ENCODE measurements at places on chromosomes 11 and 22. TPM values are rescaled to one million over a fixed set of nuclear protein-coding genes. Genes with fewer than 3 reads are reported as not detected.

The SNX32 gene
- total RNA-seq, result 2.2 TPM

The CCDC15 gene
- total RNA-seq, result 7.3 TPM

The SIK3 gene
- total RNA-seq, result 39.6 TPM

- peak; percentile 92 for DNase-seq
Measured at GRCh38 chr11:128476729-128477128, 110.6 kb downstream of the ETS1 start.

DNA sequence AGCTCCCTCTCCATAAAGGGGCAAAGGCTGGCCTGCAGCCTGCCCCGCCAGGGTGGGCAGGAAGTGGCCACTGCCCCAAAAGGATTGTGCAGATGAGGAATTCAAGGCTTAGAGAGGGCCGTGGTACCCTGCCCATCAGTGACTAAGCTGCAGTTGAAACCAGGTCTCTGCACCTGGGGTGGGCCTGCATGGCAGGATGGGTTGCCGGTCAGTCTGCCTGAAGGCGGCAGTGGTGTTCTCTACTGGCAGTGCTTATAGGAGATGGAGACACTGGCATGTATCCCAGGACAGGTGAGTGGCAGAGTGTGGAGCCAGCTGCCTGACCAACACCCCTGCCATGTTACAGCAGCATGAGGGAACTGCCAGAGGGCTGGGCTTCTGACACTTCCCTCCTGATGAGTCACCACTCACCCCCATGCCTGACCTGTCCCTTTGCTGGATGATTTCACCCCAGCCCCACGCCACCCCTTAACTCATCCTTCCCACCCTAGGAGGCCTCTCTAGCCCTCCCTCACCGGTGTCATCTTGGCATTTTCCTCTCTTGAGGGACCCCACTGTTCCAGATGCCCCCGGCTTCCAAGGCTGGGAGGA, 70.2 kb upstream of the LMO1 start:
- DNase-seq, result no peak

DNA sequence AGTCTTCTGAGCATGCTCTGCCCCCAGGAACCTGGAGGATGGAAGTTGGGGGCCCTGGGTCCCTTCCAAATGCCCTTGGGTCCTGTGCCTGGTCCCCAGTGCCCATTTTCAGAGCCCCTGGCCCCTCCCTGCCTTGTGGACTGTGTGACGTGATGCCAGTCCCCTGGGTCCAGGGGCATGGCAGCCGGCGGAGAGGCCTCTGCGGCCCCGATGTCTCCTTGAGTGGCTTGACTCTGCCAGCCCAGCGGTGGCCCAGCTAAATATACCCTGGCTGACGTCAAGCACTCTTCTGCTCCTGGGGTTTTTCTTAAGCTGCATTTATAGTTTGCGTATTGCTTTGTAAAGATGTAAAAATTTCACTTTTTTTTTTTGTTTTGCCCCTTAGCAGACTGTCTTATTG, 35.2 kb upstream of the PARVG start:
- no peak for DNase-seq

- no peak for DNase-seq
Measured at GRCh38 chr11:57459164-57460021, 935 bp upstream of the RTN4RL2 start.

DNA sequence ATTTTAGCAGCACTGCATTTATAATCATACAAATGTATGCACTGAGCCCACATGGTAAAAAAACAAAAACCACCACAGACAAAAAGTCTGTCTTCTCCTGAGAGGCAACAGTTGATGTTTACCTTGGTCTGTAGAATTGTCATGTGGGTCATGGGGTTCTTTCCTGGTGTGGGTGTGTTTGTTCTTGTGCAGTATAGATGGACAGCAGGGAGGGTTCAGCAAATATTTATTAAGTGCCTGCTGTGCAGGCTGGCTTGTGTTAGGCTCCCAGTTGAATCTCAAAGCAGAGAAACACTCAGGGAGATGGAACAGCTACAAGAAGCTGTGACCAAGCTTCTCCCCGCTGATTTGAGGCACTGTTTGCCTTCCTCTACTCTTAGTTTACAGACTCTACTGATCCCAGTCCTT, 82.2 kb downstream of the PISD start:
- no peak for DNase-seq

DNA sequence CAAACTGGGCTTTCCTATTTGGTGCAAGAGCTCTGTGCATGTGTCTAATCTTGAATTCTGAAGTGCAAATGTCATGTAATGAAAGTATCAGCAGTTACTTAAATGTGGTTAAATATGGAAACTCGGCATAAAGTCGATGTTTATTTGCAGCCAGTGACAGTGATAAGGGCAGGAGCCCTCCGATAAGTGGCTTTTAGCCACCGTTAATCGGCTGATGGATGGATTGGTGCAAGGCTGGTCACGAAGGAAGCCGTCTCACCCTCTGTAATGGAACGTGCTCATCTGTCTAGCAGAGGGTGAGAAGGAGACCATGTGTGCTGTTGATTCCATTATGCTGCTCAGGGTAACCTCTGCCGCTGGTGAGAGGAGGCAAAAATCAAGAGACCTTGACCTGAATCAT, 121.8 kb upstream of the PAX6 start:
- DNase-seq, result no peak

DNA sequence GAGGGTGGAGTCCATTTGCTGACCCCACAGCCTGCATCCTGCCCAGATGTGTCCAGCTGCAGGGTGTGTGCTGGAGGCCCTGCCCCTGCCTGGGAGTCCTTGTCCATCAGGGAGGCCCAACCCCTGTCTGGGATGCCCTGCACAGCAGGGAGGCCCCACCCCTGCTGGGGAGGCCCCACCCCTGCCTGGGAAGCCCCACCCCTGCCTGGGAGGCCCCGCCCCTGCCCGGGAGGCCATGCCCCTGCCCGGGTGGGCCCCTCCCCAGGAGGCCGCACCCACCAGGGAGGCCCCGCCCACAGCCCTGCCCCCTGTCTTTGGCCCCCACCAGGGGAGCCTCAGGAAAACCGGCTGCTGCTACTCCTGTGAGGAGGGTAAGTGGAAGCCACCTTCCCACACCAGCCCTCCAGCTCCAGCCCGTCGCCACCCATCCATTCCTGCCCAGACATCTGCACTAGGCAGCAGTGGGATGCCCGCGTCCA, 37.2 kb downstream of the MUC5B start:
- DNase-seq, result peak; percentile 25

DNA sequence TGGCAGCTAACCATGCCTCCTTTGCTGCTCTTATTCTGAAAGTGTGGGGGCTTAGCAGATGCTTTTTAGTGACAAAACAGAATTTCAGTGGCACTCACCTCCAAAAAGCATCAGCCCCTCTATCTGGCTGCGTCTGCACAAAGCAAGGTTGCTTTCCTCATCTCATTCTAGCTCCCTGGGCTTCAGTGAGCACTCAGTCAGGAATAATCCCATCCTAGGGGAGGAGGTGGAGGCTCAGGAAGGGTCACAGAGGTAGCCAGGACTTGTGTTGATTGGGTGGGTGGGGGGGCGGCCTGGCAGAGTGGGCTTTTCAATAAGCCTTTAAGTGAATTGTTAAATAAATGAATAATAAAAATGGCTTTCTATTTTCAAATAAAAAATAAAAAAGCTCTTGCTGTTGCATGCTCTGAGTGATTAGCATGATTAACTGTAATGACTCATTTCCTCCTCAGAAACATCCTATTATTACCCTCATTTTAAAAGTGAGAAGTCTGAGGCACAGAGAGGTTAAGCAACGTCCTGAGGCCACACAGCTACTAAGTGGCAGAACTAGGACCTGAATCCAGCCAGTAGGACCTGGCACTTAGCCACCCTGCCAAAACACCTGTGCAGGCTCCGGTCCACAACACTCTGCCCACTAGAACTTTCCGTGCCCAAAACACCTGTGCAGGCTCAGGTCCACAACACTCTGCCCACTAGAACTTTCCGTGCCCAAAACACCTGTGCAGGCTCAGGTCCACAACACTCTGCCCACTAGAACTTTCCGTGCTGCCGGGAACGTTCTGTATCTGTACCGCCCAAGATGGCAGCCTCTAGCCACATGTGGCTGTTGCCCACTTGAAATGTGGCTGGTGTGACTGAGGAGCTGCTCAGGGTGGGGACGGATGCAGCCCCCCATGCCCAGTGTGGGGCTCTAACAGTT, 5.5 kb downstream of the B3GAT1 start:
- no peak for DNase-seq

DNA sequence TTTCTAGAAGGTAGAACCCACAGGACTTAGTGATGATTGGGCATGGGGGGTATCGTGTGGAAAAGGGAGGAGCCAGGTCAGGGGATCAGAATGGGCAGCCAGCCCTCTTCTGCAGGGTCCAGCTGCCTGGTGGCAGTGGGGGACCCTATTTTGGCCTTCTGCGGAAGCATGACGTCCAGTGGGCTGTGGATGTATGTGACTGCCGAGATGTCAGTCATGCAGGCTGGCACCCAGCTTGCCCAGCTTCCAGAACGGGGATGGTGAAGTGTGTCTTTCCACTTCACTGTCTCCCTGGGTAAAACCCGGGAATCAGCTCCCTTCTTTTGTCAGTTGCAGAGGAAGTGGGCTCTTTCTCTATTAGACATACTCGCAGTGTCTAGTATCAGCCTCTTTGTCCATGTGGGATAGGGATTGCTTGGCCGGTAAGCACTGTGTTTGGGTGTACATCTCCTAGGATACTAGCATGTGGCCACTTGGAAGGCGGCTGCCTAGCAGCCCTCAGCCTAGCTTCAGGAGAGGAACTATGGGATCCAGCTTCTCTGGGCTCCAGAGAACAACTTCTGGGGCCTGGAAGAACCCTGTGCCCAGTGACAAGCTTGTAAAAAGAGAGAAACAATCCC, 51.4 kb downstream of the GRIK4 start:
- no peak for DNase-seq

DNA sequence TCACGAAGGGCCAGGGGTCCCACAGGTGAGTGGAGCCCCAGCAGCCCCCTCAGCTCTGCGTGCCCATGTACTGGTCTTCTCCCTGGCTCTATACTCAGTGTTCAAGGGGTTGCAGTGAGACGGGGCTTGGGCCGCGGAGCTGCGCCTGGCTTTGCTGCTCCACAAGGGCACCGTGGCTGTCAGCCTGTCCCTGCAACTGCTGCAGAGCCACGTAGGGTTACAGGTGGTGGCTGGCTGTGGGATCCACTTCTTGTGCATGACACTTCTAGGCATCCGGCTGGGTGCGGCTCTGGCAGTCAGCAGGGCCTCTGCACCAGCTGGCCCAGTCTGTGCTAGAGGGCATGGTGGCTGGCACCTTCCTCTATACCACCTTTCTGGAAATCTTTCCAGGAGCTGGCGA, 14.3 kb downstream of the MTFP1 start:
- no peak for DNase-seq

DNA sequence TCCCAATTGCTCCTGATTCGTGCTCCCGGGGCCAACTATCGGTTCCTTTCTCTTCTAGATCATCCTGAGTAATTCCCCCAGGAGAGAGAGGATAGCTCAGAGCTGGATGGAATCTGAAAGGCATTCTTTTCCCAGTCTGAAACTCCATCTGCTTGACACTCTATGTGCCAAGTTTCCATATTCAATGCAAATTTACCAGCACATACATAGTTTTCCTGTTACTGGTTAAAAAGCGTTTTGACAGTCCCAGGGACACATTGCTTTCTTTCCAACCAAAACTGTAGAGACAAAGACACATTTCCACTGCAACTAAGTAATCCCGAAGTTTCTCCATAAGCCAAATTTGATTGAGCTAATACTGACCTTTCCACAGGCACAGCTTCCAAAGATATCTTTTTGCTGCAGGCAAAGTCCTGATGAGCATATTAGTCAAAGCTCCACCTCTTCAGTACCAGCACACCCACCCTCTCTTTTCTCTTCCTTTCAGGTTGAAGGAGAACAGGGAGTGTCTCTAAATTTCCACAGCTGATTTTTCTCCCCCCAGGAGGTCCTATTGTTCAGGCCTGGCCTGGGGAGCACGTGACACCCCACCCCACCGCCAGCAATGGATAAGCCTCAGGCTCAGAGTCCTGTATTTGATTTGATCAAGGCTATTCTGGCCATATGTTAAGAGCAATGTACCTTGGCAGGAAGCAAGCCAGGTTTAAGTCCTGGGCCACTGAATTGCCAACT, 9.7 kb upstream of the ANKK1 start:
- DNase-seq, result no peak

- peak; percentile 56 for DNase-seq
Measured at GRCh38 chr11:95641495-95641894, 148.1 kb downstream of the FAM76B start.

GRCh38 chr11:130637566-130637965, 189.1 kb downstream of the ADAMTS15 start:
- DNase-seq, result no peak

DNA sequence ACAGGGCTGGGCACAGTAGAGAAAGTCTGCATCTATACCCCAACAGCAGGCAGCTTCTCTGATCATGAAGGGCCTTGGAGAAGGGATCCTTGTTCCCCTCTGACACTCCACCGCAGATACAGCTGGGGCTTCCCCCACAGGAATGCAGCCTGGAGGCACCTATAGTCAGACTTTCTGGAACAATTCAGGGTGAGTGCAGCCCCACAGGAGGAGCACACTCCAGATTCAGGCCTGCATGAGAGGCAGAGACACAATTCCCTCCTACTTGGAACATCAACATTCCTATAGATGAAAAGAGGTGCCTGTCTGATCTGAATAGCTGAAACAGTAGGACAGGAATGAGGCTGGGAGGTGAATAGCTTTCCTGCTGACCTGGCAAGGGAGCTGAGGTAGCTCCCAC, 1298.0 kb upstream of the CNTN5 start:
- DNase-seq, result no peak

DNA sequence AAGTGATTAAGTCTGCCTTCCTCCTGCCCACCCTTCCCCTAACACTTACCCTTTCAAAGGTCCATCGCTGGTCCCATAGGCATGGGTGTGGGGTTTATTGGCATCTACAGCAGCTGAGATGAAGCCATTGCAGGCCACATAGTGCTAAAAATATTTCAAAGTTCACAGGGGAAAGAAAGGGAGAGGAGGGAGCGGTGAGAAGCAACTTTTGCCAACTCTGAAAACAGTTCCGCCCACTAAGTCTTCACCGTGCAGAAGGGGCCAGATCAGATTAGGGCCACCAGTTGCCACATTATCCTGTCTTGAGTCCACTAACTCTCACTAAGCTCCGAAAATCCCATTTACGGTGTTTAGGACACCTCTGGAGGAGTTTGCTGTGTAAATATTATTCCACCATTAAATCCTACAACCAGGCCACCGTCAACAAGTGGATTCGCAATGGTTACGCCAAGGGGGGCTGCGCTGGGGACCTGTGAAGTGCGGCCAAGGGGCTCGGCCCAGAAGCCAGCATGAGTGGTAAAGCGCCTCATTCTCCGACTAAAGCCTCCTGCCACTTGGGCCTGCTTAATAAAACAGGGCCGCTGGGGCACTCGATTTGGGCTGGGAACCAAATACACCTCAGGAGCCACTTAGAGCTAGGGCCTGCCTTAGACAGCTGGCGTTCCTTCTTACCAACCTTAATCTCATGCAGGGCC, 534.9 kb downstream of the MIAT start:
- DNase-seq, result no peak

Measured in activated CD4-positive, alpha-beta T cell treated with anti-CD3 and anti-CD28 coated beads, Interleukin-2, amount 10 ng/mL, durations not matched to agents 7 days and 5 days (primary cell).